ENCODE measurements at places on chromosomes 6 and 20. TPM values are rescaled to one million over a fixed set of nuclear protein-coding genes. Genes with fewer than 3 reads are reported as not detected.

The SNPH gene
- 8.5 TPM for total RNA-seq

The EYA4 gene
- 19.5 TPM for total RNA-seq

The E2F1 gene
- total RNA-seq: 2.3 TPM

The TAGAP gene
- 1.7 TPM for total RNA-seq

The SLC35B3 gene
- 7.2 TPM for total RNA-seq

The RAET1G gene
- total RNA-seq: 0.22 TPM

The ADGRF5 gene
- 48.0 TPM for total RNA-seq

The RNF182 gene
- total RNA-seq: not detected

DNA sequence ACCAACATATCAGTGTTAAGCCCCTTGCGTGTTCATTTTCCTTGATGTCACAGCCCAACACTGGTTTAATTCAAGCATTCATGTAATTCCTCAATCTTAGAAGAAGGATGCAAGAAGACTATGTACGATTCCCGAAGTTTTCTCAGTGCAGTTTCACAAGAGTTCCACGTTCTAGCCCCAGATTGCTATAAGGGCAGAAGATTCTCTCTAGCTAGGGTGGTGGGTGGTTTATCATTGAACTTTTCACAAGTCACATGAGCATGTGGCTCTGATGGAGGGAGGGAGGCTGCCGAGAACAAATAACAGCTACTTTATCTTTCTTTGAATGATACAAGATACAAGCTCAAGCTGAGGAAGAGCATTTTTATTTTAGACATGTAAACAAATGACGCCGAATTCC is 71.9 kb upstream of the NHSL1 start:
- DNase-seq: no peak

- no peak for DNase-seq
These were observed 4.5 kb upstream of the FAM110A start for GRCh38 chr20:828987-829386.

DNA sequence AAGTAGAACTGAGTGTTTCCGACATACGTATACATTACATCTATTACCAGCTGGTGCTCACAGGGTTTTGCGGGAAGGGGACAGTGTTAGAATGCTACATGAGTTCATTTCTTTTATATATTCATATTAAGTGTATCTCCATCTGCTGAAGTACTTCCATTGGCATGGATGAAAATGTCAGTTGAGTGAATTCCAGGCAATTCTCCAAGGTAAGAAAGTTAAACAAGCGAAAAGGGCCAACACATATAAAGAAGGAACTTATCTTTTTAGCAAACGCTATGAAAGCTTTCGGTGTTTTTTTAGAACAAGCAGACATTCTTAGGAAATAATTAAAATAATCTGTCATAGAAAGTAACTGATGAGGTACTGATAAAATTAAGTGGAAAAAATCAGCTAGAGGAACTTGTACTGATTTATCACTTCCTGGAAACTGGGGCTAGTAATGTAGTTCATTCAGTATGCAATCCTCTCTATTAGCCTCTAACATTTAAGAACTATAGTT is 34.6 kb downstream of the RNF146 start:
- DNase-seq: no peak

- DNase-seq: no peak
These were observed 159.1 kb downstream of the QKI start for GRCh38 chr6:163573503-163574179.

DNA sequence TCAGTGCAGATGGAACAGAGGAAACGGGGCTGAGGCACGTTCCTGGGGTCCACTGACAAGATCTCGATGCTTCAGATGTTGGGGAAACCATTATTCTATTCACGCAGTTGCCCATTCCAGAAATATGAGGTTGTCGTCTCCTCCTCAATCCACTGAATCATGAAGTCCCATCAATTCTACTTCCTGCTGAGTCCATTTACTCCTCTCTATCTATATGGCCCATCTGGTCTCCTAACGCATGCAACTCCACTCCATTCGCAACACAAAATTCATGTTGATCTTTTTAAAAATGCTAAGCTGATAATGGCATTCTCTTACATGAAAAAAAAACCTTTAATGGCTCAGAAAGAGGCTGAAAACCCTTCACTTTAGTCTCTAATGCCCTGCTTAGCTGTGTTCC is 37.5 kb downstream of the MAP3K5 start:
- no peak for DNase-seq

DNA sequence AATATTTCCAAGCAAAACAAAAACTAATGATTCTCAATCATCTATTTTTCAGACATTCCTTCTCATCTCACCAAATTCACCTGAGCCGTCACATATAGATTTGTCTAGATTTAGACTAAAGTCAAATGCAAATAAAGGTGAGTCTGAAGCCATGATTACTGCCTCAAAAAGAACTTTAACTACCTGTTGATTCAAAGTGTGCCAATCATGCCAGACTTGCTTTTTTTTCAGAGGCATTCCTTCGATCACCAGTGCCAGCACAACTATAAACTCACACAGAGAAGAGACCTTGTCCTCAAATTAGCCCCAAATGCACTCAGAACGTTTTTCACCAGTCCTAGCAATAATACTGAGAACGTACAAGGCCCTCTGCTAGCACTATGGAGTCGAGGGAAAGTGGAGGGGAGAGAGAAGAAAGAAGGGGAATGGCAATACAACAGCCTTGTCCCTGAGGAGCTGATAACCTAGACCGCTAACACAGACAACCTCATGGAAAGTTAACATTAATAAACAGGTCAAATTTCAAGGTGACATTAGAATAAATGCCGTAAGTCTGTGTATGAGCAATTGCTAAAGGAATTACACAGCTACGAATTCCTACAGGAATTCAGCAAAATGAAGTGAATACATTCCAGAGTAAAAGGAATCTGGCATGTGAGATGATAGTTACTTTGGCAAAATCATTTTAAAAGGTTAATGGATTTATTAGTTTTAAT is 60.9 kb downstream of the EPB41L2 start:
- no peak for DNase-seq

DNA sequence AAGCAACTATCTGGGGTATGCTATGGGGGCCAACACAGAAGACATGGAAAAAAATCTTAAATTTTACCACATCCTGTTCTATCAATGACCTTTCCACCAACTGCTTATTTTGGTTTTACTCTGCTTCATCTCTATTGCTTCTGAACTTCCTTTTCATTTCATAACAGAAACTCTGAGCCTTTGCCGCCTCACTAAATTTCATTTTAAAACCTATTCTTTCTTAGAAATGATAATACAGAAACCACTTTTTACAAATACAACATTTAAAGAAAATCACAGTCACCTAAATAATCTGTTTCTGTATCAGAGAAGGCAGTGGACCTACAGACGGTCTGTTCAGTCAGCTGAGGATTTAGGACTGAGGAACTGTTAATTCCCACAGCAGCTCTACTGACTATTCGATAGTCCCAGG is 117.5 kb downstream of the KCNQ5 start:
- no peak for DNase-seq

GRCh38 chr6:78693835-78694234 is 173.5 kb upstream of the IRAK1BP1 start:
- DNase-seq: no peak

Measured in Right ventricle myocardium inferior (tissue), 1 donor.